Amniotic epithelial cell (primary cell): ENCODE measurements at places on chromosomes 3 and 15.

DNA sequence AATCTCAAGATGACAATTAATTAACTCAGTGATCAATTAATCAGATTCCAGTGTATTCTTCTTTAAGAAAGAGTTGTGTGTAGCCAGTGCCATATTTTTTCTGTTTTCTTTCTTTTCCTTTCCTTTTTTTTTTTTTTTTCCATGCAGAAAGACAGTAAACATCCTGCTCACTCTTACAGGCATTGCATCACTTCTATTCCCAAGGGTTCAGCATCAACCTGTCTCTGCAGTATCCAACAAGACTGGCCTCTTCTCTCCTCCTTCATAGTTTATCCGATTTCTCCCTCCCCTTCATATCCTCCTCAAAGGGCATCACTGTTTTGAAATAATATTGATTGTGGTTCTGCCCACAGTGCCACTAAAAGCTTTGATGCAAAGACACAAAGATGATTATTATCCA is 17.0 kb upstream of the SLC9A9 start:
- DNase-seq = peak; percentile 7

DNA sequence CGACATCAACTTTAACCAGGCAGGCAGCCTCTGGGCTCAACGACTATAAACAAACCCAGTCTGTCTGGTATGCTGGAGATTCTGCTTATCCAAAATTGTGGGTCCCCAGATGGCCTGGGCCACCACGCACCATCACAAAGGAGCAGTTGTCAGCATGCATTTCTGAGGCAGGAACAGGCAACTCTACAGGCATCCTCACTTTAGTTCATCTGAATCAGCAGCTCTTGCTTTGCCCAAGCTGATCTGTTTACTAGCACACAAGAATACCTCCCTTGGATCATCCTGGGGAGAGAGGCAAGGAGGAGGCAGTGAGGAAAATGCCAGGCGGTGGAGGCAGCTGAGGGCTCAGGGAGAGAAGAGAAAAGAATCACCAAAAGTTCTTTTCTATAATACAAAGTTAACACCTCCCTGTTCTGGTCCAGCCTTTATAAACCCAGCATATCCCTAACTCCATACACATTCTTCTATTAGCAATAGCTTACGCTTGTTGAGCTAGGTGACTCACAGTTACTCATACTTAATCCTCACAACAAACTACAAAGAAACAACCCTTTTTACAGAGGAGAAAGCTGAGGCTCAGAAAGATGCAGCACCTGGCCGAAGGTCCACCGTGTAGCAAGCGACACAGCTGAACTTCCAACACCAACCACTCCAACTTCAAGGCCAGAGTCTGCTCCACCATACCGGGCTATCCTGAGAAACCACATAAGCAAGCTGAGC is 33.6 kb downstream of the ZDHHC3 start:
- DNase-seq = peak; percentile 57

DNA sequence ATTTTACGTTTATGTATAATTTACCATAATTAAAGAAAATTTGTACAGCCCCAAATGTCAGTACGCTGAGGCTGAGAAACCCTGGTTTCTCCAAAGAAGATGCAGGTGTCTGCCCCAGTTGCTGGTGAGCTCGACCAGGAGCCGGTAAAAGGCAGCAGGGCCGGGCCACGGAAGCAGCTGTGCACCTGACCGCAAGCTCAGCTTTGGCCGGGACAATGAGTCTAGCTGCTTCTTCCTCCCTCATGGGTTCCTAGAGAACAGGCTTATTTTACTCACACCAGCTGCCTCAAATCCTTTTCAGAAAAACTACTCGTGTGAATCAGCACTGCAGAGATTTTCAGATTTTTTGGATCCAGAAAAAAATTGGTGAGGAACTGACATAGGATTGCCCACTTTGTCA is 18.0 kb upstream of the ZXDC start:
- no peak for DNase-seq

DNA sequence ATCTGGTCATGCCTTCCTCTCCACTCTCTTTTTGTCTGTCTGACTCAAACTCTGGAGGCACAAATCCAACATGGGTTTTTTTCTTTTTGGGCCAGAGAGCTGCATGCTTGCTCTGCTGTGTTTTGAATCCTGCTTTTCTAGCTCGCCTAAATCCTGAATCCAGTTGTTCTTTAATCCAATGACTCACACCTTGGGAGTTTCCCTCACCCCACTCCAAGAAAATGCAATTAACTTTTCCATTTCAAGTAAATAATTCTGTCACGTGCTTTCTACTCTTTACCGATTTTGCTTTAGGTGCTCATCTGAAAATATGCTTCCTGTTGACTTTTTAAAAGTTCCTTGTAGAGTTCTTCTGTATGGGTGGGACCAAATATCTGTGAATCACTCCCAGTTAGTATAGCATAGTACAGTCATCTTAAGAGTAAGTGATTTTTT is 47.6 kb downstream of the SLMAP start:
- peak; percentile 87 for DNase-seq

DNA sequence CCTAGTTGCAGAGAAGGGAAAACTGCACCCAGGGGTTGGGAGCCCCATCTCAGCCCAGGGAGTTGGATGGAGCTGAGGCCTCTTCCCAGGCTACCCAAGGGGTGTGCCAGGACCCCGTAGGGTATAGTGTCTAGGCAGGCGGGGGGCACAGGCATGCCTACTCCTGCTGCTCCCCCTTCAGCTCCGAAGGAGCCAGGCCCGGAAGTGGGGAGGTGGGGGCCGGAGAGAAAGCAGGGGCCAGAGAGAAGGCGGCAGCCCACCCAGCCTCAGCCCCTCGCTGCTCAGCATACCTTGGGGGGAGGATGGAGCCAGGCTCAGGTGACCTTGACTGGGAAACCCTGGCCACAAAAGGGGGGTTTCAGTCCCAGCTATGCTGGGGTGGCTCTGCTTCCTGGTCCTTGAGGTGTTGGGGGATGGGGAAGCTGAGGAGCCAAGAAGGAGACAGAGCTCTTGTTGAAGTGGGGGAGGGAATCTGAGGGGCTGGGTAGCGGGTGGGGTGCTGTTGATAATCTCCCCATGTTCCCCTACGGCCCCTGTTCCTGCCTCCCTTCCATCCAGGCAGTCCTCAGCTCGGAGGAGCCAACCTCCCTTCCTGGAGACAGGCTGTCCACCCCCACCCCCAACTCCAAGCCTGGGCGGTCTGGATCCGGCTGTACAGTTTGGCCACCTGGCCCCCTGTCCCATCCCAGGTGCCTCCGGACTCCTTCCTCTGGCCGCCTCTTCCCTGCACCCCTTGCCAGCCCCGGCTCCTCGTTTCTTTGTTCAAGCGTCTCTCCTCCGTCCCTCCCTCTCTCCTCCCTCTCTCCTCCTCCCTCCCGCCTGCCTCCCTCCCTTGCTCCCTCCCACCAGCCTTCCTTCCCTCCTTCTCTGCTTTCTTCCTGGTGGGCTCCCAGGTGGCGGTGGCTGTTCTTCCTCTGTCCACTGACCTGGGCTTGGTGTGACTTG is 1.7 kb downstream of the SEMA3F start:
- DNase-seq = no peak
